ENCODE measurements at places on chromosomes 1 and 21.

- no peak for DNase-seq
These were observed 246.7 kb downstream of the PTPRU start for GRCh38 chr1:29482991-29483390.

- no peak for DNase-seq
These were observed 172.7 kb upstream of the NR5A2 start for GRCh38 chr1:199854686-199855321.

GRCh38 chr1:66403007-66403731, 130.8 kb upstream of the SGIP1 start:
- peak; percentile 42 for DNase-seq

- DNase-seq = no peak
These were observed 15.5 kb downstream of the SAMSN1 start for GRCh38 chr21:14530592-14530991.

GRCh38 chr1:165355139-165355976, 1.2 kb downstream of the LMX1A start:
- no peak for DNase-seq

GRCh38 chr1:88662723-88663122, 21.4 kb upstream of the PKN2 start:
- no peak for DNase-seq

DNA sequence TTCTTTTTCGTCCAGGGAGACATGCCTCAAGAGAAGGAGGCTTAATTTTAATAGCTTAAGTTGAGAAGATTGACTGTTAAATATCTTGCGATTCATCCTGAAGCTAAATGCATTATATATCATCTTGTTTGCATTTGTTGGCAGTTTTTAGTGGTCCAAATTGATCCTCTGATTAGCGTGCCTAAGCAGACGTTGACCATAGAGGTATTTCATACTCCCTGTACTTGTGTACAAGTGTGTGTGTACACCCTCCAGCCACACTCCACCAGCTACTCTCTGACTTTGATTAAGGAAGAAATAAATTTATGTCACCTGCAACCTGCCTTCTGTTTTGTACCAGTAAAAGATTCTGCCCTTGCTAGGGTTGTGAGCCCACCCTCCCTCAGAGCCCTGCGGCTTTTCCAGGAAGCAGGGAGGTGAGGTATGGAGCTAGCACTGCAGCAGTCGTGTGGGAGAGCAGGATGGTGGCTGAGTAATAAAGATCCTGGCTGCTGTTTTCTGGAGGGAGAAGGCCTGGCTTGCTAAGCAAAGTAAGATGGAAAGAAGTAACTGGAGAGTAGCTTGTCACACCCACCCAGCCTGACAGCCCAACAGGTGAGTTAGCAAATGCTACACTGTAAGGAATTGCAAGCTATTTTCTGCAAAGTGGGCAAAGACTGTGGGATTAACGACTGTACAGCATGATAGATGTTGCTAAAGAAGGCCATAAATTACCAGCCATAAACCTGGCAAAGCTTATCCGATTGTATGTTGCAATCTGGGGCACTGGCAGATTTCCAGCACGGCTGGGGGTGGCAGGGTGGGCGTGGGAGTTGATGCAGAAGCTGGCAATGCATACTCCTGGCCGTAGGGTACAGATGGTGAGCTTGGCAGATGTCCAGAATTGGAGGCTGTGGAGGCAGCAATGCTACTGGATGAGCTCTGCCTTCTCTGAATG, 170.2 kb downstream of the TNR start:
- no peak for DNase-seq

Data from fibroblast of the aortic adventitia (primary cell).